ENCODE measurements at places on chromosomes 3 and 15. TPM values are rescaled to one million over a fixed set of nuclear protein-coding genes. Genes with fewer than 3 reads are reported as not detected.

The PLIN1 gene
- 0.32 TPM for total RNA-seq

The CASR gene
- total RNA-seq = not detected

DNA sequence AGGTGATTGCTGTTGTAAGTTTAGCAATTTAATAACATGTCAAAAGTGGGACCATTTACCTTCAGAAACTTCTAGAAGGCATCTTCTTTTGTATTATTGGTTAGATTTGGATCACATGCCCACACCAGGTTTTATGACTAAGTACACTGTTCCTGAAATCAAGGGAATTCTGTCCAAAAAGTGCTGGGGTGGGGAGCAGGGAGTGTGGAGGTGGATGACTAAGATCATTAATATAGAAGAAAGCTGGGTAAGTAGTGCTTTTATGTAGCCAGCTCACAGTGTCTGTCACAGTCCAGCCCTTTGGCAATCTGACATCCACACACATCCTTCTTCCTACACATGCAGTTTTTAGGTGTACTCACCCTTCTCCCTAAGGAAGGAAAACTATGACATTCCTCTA, 120.0 kb downstream of the TMCO5A start:
- no peak for ATAC-seq

GRCh38 chr15:61171209-61171608, 57.9 kb downstream of the RORA start:
- ATAC-seq = peak; percentile 95

The ACTC1 gene
- total RNA-seq = 0.92 TPM

GRCh38 chr15:60476713-60477112, 2.2 kb downstream of the ICE2 start:
- ATAC-seq = no peak

DNA sequence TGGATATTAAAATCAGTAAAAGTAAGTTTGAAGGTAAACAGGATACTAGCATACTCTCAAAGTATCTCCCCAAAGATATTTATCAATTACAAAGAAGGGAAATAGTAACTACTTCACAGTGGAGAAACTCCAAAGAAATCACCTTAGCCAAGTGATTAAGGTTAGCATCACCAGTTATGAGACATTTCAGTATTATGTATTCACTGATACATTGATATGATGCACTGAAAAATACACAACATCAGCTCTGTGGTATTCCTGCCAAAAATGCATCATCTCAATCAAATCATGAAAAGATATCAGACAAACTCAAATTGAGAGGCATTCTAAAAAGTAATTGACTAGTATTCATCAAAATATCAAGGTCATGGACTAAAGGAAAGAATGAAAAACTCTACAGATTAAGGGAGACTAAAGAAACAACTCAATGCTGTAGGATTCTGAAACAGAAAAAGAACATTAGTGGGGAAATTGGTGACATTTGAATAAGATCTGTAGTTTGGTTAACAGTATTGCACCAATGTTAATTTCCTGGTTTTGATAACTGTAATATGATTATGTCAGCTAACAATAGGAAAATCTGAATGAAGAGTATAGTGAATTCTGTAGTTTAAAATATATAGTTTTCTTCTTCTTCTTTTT, 215.4 kb downstream of the UACA start:
- no peak for ATAC-seq

DNA sequence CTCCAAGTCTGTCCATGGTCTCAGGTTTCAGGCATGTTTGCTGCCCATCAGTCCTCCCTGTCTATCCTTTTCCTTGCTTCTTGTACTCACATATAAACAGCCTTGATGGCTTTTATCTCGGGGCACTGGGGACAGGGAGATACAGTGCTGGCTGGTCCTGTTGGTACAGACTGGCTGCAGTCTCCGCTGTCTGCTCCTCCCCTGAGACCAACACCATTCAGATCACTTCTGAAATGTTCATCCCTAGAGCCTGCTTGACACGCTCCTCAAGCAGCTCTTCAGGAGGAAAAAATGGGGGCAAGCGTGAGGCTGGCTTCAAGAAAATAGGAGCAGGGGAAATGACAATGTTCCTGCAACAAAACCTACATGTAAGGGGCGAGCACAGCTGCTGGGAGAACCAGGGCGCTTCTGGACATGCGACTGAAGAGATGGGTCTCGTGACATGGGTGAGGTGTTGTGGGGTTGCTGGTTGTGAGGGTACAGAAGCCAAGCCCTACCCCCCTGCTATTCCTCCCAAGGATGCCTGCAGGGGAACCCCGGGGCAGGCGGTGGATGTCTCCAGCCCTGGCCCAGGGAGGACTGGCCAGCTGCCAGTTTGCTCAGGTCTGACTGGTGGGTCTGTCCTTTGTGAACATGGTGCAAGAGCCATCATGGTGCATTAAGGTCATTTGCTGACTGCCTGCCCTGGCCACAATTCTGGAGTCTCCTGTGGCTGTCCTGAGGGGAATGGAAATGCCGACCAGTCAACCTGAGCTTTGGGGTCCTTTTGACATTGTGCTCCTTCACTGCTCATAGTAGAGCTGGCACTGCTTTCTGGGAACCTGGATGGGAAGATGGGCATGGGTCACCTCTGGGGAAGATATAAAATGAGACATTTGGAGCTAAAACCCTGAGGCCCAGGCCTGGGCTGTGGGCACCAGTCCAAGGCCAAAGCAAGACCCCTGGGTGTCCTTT, 40.1 kb downstream of the KY start:
- no peak for ATAC-seq

DNA sequence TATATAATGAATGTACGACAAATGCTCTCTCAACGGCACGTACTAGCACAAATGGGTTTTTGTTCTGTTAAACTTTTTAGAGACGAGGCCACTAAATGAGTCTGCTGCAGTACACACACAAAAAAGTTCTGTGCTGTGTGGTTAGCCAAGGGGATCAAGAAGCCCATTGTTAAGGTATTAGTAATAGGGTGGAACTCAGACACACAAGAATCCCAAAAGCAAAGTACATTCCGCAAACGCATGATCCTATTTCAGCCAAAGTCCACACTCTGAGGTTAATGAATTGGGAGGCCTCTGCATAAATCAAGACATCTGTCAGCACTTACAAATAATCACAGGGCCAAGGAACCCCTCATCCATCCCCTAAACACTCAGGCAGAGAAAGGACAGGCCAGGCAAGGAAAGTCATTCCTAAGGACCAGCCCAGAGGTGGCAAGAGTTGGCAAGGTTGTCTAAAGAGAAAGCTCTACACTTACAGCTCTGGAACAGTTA, 12.1 kb downstream of the OSBPL10 start:
- peak; percentile 96 for ATAC-seq

DNA sequence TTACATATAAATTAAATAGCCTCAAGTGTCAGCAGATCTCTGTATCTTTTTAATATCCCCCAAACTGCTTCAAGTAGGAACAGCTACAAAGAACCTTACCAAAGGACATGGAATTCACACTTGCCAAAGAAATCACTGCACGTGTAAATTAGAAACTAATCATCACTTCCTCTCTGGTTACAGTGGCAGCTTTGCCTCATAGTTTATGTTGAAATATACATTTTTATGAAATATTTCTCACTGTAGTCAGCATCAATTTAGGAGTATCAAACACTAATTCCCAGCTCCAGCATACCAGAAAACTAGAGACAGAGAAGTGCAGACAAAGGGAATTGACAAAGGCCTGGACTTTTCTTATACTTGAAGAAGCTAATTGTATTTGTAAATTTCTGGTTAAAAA, 260.9 kb downstream of the TIGIT start:
- ATAC-seq = no peak

DNA sequence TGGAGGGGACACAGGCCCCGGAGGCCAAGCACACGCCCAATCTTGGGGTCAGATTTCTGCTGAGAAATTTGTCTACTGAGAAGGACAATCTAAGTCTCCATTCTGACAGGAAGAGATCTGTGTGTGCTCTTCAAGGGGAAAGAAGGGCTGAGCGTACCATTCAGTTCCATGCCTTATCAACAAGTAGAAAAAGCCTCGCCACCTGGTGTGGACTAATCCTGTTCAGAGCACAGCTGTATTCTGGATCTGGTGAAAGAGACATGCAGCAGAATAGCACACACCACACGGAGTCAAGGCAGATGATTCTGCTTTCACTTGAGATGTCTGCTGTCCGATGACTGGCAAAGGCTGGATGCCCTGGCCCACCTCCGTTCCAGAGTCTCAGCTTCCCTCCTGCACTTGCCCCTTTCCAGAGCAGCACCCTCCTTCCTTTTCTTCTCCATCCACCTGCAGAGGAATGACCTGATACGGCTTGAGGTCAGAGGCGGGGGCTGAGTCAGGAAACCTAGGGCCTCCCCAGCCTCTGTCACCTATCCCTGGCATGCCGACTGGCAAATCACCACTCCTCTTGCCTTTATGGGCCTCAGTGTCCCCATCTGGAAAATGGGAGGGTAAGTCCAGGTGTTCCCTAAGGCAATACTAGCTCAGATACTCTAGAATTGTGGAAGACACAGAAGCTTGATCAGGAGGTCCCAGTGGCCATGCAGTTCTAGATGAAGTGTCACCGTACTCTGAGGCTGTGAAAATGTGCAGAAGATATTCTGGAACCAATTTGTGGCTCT, 36.9 kb upstream of the CTSH start:
- ATAC-seq = no peak

- ATAC-seq = no peak
Measured at GRCh38 chr15:94002041-94002440, 229.3 kb upstream of the MCTP2 start.

GRCh38 chr3:151351648-151352047, 22.3 kb upstream of the P2RY13 start:
- no peak for ATAC-seq

The DIPK2A gene
- 15.8 TPM for total RNA-seq
